ENCODE measurements at places on chromosomes 11 and 22. TPM values are rescaled to one million over a fixed set of nuclear protein-coding genes. Genes with fewer than 3 reads are reported as not detected.

Gene P2RX3
- total RNA-seq: not detected

Gene SCGB2A2
- not detected for total RNA-seq

Gene FIBP
- total RNA-seq: 206 TPM

Gene SMTNL1
- not detected for total RNA-seq

Gene C22orf42
- total RNA-seq: not detected

Gene SH3BP1
- total RNA-seq: 8.0 TPM

Gene SLC7A4
- 0.23 TPM for total RNA-seq

Gene NNMT
- 782 TPM for total RNA-seq

Gene SLC22A9
- not detected for total RNA-seq

Gene DNAJB13
- total RNA-seq: 0.15 TPM

Gene FOLR1
- not detected for total RNA-seq

Gene LRRC55
- total RNA-seq: not detected

Gene MORC2
- 10.7 TPM for total RNA-seq

Gene TRIM51
- total RNA-seq: not detected

Gene C11orf87
- total RNA-seq: not detected

Gene SERHL2
- total RNA-seq: 2.6 TPM

Gene CCND1
- total RNA-seq: 627 TPM

Gene ELMOD1
- 8.1 TPM for total RNA-seq

Gene IRAG1
- 3.6 TPM for total RNA-seq

Gene FLRT1
- under 0.01 TPM for total RNA-seq

Gene MYOD1
- not detected for total RNA-seq
